Choroid plexus epithelial cell (primary cell): ENCODE measurements at places on chromosomes 5 and 9.

DNA sequence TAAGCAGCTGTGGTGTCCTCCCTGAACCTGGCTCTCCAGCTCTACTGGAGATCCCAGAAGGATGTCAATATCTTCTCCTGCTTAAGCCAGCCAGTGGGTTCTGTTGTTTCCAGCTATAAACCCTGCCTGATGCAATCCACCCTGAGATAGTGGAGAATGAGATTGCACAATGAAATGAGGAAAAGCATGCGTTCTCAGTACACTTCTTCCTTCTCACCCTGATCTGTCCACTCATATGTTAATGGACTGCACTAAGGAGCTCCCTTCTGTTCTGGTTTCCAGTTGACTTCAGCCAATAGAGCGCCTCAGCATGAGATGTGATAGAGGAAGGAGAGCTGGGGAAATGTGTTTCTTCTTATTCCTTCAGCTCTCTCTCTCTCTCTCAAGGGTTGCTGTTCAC lies 40.0 kb upstream of the CDH6 start:
- peak; percentile 80 for DNase-seq

DNA sequence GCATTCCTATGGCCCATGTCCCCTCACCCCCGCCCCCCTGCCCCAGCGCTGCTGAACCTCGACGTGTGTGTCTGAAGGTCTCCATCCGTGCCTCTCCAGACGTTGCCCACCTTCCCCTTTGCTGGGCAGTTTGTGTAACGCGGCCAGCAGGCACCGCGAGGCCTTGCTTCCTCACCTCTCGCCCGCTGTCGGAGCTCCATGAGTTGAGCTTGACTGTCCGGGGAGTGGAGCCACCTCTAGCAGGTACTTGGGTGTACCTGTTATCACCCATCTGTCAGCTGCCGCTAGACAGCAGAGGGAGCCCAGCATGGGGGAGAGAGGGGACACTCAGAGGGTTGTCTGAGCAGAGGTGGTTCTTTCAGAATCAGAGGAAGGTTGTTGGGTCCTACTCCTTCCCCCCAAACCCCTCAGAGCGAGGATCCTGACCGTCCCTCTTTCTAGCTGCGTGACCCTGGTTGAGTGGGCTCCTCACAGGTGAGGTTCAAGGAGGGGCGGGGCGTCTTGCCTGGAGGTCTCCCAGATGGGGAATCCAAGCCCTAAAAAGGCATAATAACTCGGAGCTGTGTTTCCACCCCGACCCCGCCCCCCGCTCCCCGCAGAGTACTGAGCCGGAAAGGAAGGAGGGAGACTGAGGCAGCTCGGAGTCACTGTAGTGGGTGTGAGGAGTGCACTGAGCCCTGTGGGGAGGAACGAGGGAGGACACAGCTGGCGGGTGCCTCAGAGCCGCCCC lies 184.7 kb downstream of the C9orf50 start:
- DNase-seq, result no peak

GRCh38 chr9:137956039-137956438 lies 78.5 kb downstream of the CACNA1B start:
- no peak for DNase-seq

- DNase-seq, result no peak
Measured at GRCh38 chr9:27683181-27683580, 109.9 kb upstream of the C9orf72 start.

DNA sequence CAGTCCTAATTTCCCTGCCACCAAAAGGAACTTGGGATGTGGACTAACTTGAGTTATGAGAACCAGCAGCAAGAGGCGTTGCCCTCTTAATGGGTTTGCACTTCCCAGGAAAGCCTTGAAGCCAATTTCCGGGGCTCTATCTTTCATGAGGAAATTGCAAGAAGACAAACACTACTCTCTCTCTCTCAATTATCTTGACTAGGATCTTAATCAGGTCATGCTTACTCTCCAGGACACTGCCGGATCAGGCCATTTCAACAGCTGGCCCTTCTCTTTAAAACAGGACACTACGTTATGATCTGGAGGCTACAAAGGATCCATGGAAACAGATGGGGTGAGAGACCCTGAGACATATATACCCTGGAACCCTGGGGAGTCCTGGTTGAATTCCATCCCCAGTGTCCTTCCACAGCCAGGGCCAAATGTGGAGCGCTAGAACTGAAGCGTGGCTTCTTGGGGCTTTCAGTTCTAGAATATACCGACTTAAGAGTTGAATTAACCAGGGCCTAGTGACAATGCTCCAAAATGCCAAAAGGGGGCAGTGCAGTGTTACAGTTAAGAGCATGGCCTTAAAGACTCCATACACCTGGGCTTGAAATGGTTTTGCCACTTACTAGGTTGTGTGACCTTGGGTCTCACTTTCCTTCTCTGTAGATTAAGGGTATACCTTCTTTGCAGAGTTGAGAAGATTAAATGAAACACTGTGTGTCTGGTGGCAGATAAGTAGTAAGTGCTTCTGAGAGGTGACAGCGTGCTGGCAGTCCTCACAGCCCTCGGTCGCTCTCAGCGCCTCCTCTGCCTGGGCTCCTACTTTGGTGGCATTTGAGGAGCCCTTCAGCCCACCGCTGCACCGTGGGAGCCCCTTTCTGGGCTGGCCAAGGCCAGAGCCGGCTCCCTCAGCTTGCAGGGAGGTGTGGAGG lies 21.1 kb downstream of the FAM219A start:
- DNase-seq, result peak; percentile 93

DNA sequence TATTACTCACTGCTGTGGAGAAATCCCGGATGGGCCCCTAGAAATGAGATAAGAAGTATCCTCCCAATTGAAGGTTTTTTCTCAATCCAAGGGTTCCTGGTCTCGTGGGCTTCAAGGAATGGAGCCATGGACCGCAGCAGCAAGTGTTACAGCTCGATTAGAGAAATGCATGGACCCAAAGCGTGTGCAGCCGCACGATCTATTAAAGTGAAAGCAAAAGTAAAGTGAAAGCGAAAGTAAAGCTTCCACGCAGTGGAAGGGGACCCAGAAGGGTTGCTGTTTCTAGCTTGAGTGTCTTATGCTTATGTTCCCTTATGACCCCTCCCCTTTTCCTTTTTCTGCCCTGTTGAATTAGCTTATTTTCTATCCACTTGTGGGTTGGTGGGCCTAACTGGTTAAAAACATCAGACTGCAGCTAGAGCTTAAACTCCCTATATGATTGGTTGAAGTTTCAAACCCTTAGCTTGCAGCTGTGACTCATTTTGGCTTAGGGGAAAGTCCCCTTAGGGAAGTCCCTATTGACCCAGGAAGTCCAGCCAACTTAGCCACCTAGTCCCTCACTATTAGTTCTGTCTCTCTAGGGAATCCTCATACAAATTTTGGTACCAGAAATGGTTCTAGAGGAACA lies 1111.8 kb downstream of the TAF11L14 start:
- DNase-seq, result peak; percentile 4

DNA sequence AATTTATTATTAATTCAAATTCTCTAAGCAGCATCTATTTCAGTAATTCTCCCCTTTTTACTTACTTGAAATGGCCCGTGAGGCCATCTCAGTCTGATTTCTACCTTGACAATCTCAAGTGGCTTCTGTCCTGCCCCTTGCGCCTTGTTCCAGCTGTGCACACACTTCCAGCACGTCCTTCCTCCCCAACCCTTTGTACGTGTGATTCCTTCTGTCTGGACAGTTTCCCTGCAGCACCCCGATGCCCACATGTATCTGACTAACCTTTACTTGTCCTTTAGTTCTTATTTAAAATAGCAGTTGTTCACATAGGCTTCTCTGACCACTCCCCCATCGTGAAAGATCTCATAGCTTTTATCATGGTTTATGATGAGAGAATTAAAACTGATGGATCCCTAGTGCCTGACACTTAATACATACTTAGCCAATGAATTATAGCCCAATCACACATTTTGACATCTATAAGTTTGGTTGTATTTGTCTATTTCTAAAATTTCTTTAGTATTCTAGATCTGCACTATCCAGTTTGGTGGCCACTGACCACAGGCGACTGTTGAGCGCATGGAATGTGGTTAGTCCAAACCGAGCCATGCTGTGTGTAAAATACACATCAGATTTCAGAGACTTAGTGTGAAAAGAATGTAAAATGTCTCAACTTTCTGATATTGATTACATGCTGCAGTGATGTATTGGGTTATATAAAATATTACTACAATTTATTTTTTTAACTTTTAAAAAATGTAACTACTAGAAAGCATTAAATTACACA lies 14.3 kb downstream of the ZBTB34 start:
- DNase-seq, result peak; percentile 39

DNA sequence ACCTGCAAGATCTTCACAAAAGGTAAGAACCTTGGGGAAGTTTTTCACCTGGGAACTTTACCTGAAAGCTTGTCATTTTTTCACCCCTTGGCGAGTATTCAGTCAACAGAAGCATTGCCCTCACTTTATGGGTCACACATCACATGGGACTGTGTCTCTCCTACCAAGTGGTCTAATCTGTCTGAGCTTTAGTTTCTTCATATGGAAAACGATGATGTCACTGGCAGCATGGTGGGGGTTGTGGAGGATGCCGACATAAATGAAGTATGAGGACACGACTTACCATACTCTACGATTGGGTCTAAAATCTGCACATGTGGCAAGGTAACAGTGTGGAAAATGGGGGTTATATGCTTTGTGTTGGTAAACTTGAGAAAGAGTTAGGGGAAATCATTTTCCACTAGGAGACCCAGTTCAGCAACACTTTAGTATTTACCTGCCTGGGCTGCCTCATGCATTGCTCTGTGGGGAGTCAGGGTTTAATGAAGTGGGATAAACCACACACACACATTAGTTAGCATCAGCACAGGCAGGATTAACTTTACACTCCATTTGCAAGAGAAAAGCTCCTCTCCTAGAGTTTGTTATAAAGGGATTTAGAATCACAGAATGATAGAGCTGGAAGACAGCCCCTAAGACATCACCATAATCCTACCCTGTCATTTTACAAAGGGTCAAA lies 19.8 kb upstream of the PAX5 start:
- no peak for DNase-seq

DNA sequence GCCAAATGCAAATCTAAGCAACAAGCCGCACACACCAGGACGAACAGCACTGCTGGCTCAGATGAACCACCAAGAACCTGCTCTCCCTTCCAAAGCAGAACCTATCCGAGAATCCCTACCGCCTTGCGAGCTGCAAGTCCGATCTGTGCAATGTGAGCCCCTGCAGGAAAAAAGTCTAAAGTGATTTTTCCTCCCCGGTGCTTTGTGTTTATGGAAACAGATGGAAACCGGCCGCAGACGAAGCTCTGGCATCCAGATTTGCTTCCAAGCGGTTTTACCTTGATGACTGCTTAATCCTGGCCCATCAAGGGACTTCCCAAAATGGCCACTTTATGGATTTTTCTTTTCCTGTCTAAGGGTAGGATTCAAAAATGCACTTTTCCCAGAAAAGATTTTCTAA lies 112.5 kb downstream of the VAV2 start:
- no peak for DNase-seq

GRCh38 chr5:170809551-170809950 lies 26.0 kb downstream of the GABRP start:
- DNase-seq, result peak; percentile 89

GRCh38 chr5:128674837-128675446 lies 136.9 kb upstream of the FBN2 start:
- peak; percentile 79 for DNase-seq

DNA sequence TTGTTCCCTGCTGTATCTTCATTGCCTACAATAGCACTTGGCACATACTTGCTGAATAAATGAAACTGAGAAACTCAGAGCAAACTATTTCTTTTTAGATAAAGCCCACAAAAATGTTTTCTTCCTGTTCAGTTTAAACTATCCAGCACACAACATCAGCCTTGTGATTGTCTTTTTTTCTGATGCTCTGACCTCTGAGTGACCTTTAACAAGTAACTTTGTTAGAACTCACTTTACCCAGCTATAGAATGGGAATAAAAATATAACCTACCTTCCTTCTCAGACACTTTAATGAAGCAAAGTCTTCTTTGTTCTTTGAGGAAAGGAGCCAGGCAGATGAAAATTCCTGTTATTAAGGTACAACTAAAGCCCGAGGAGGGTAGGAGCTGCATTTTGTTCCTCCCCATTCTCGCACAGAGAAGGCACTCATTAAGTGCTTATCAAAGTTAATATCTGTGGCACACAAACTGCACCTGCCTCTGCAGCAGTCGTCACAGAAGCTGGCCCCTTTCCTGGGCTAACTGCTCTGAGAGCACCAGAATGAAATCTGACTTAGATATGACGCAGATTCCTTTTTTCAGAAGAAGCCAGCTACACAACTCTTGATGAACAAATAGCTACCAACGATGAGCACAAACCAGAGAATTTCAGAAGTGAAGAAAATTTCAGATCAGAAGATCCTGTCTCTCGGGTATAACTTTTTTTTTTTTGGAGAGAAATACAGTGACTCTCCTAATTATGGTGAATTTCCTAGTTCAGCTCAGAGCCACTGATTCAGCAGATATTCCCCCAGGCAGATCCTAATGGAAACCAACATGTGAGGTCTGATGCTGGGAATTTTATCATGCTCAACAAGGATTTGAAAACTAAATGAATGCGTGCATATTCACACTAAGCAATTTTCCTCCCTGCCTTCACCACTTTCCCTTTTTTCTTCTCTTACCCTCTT lies 31.0 kb upstream of the NR3C1 start:
- no peak for DNase-seq

GRCh38 chr5:159855476-159856191 lies 60.6 kb upstream of the ADRA1B start:
- no peak for DNase-seq

DNA sequence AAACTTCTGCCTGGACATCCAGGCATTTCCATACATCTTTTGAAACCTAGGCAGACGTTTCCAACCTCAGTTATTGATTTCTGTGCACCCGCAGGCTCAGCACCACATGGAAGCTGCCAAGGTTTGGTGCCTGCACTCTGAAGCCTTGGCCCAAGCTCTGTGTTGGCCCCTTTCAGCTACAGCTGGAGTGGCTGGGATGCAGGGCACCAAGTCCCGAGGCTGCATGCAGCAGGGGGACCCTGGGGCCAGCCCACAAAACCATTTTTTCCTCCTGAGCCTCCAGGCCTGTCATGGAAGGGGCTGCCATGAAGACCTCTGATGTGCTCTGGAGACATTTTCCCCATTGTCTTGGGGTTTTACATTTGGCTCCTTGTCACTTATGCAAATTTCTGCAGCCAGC lies 49.9 kb downstream of the NFX1 start:
- no peak for DNase-seq

DNA sequence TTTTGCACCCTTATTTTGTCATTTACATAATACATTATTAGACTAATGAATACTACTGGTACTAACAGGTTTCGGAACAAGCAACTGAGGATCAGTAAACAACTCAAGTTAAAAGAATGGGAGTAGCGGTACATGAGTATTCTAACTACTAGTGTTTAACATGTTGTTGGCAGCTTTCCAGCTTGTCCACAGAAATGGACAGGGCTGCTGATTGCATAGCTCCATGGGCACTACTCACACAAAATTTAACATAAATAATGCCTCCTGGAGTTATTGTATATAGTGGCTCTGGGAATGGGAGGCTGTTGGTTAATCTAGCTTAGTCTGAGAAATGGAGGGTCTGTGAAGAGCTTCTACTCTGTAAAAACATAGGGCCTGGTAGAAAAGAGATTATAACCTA lies 6.7 kb downstream of the NCBP1 start:
- DNase-seq, result peak; percentile 48

GRCh38 chr5:170293273-170293672 lies 4.3 kb downstream of the LCP2 start:
- no peak for DNase-seq

- peak; percentile 57 for DNase-seq
Measured at GRCh38 chr5:30832519-30832918, 361.0 kb upstream of the CDH6 start.
